ENCODE measurements at places on chromosomes 7 and 10. TPM values are rescaled to one million over a fixed set of nuclear protein-coding genes. Genes with fewer than 3 reads are reported as not detected.

DNA sequence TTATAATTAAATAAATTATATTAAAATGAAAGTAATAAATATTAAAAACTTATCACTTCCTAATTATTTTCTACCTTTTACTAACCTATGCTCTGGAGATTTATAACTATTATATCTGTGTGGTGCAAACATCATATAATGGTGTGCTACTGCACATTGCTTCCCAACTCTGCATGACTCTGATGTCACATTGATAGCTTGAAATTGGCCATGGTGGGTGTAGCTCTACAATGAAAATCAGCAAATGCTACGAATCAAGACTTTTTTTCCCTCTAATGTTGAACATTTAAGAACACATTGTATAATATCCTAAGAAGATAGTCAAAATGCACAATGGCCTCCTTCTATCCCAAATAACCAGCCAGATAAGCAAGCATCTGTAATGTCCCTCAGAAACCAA is 99.1 kb downstream of the ARMH3 start:
- no peak overlapping the region for H3K27ac ChIP-seq
- H3K36me3 ChIP-seq: peaks cover 31% of the 10 kb centered on the region
- no peak for DNase-seq
- no peaks in the 10 kb centered on the region for H3K27me3 ChIP-seq

- H3K27ac ChIP-seq: peak overlapping the region; percentile 76
- H3K4me1 ChIP-seq: peaks cover 59% of the 10 kb centered on the region
- H3K4me3 ChIP-seq: peak overlapping the region; percentile 64
- H3K36me3 ChIP-seq: peaks cover 32% of the 10 kb centered on the region
- H3K27me3 ChIP-seq: no peaks in the 10 kb centered on the region
Measured at GRCh38 chr7:135678612-135679575, 16.6 kb downstream of the STMP1 start.

Gene NUTM2B
- total RNA-seq: 0.43 TPM

- peaks cover 19% of the 10 kb centered on the region for H3K4me1 ChIP-seq
Measured at GRCh38 chr7:47647181-47647917, 65.4 kb upstream of the TNS3 start.

- no peak overlapping the region for H3K27ac ChIP-seq
- H3K27me3 ChIP-seq: no peaks in the 10 kb centered on the region
- DNase-seq: no peak
- H3K36me3 ChIP-seq: peaks cover 14% of the 10 kb centered on the region
- no peak overlapping the region for H3K4me3 ChIP-seq
Measured at GRCh38 chr7:24705461-24705954, 51.8 kb downstream of the GSDME start.

DNA sequence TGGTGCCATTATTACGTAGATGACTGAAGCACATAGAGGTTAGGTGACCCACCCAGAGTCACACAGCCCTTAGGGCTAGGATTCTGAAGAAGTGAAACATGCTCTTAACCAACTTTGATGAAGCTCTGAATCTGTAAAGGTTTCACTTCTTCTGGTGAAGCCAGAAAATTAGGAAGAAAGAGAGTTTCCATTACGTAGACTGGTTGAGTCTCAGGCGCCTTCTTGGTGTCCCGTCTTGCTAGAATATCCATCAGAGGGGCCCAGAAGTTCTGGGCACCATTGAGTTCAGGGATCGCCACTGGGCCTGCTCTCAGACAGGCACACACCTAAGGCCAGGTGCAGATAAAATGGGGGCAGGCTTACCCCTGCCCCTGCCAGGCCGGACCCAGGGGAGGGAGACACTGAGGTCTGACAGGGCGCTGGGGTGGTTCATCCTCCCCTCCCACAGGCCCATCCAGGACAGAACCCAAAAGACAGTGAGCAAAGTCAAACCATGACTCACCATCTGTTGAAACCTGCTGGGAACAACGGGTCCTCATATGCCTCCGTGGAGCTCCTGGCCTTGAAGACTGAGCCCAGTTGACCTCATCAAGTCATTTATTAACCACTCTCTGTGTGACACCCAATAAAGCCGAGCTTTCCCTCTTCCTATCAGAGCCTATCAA is 33.2 kb downstream of the DRGX start:
- H3K27me3 ChIP-seq: peaks cover 40% of the 10 kb centered on the region
- no peak overlapping the region for H3K4me3 ChIP-seq
- H3K36me3 ChIP-seq: no peaks in the 10 kb centered on the region

GRCh38 chr7:14846405-14846804 is 56.1 kb downstream of the DGKB start:
- H3K4me1 ChIP-seq: peaks cover 33% of the 10 kb centered on the region
- no peak overlapping the region for H3K27ac ChIP-seq
- no peak for DNase-seq
- H3K4me3 ChIP-seq: no peak overlapping the region
- H3K36me3 ChIP-seq: no peaks in the 10 kb centered on the region

Gene SFRP4
- not detected for total RNA-seq

GRCh38 chr7:3501671-3502070 is 200.6 kb downstream of the SDK1 start:
- no peak overlapping the region for H3K27ac ChIP-seq
- no peak for DNase-seq
- peaks cover 5% of the 10 kb centered on the region for H3K36me3 ChIP-seq

DNA sequence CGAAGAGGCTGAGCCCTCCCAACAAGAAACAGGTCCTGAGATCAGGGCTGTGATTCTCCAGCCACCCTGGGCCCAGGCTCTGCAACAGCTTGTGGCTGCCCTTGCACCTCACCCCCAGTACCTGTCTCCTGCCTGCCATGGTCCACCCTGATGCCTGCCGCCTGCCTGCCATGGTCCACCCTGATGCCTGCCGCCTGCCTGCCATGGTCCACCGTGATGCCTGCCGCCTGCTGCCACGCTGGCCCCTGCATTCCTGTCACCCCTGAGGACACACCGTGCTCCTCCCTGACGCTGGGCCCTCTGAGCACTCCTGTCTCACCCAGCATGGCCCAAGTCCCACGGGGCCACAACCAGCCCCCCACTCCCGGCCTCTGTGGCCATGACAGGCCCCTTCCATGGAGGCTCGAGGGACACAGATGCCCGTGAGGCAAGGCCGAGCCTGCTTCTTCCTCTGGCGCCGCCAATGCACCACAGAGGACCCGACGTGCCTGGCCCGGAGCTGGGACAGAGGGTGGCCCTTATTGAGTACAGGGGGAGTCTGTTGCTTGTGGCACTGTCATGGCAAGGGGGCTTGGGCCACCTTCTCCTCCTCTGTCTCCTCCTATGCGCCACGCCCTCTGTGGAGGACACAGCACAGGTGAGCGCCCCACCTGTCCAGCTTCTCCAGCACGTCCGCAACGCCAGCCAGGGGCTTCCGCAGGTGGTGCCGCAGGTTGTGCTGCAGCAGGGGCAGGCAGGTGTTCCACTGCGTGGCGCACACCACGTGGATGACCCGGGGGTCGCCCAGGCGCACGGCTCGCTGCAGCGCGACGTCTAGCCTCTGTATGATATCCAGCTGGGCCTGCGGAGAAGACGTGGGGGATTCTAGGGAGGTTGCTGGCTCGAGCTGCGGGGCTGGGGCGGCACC is 18.1 kb downstream of the CFAP46 start:
- DNase-seq: no peak
- no peaks in the 10 kb centered on the region for H3K27me3 ChIP-seq
- H3K36me3 ChIP-seq: no peaks in the 10 kb centered on the region
- no peak overlapping the region for H3K4me3 ChIP-seq
- no peaks in the 10 kb centered on the region for H3K4me1 ChIP-seq
- no peak overlapping the region for H3K27ac ChIP-seq

- H3K4me1 ChIP-seq: peaks cover 23% of the 10 kb centered on the region
- no peak overlapping the region for H3K4me3 ChIP-seq
- peaks cover 17% of the 10 kb centered on the region for H3K36me3 ChIP-seq
- DNase-seq: no peak
- no peak overlapping the region for H3K27ac ChIP-seq
- no peaks in the 10 kb centered on the region for H3K27me3 ChIP-seq
Measured at GRCh38 chr7:130821864-130822263, 87.9 kb upstream of the KLF14 start.

GRCh38 chr7:2786607-2787116 is 57.4 kb downstream of the GNA12 start:
- peaks cover 1% of the 10 kb centered on the region for H3K27me3 ChIP-seq
- no peak overlapping the region for H3K4me3 ChIP-seq
- H3K27ac ChIP-seq: no peak overlapping the region
- no peak for DNase-seq
- peaks cover 31% of the 10 kb centered on the region for H3K4me1 ChIP-seq

Gene MYOZ1
- 0.99 TPM for total RNA-seq

- H3K27ac ChIP-seq: no peak overlapping the region
- no peaks in the 10 kb centered on the region for H3K36me3 ChIP-seq
- no peak overlapping the region for H3K4me3 ChIP-seq
- H3K4me1 ChIP-seq: no peaks in the 10 kb centered on the region
- DNase-seq: no peak
Measured at GRCh38 chr7:29795696-29796580, 10.4 kb upstream of the WIPF3 start.

Gene EGFR
- total RNA-seq: 61.8 TPM

GRCh38 chr10:123415523-123415922 is 250.6 kb upstream of the GPR26 start:
- no peak overlapping the region for H3K27ac ChIP-seq
- no peaks in the 10 kb centered on the region for H3K36me3 ChIP-seq
- DNase-seq: no peak
- H3K4me1 ChIP-seq: no peaks in the 10 kb centered on the region
- no peaks in the 10 kb centered on the region for H3K27me3 ChIP-seq

GRCh38 chr7:55181762-55182161 is 162.9 kb downstream of the EGFR start:
- no peak for DNase-seq
- H3K36me3 ChIP-seq: peaks cover 51% of the 10 kb centered on the region
- no peak overlapping the region for H3K27ac ChIP-seq
- H3K4me3 ChIP-seq: no peak overlapping the region
- peaks cover 58% of the 10 kb centered on the region for H3K4me1 ChIP-seq

Gene ABCB4
- total RNA-seq: not detected

GRCh38 chr7:31853380-31853779 is 166.4 kb downstream of the PPP1R17 start:
- DNase-seq: no peak
- no peaks in the 10 kb centered on the region for H3K27me3 ChIP-seq
- H3K27ac ChIP-seq: no peak overlapping the region
- H3K4me3 ChIP-seq: no peak overlapping the region

GRCh38 chr7:83468251-83468739 is 180.6 kb downstream of the SEMA3E start:
- peak overlapping the region; percentile 88 for H3K27ac ChIP-seq
- H3K4me3 ChIP-seq: peak overlapping the region; percentile 70
- H3K27me3 ChIP-seq: peaks cover 23% of the 10 kb centered on the region
- no peaks in the 10 kb centered on the region for H3K36me3 ChIP-seq
- peaks cover 19% of the 10 kb centered on the region for H3K4me1 ChIP-seq
- peak; percentile 98 for DNase-seq

DNA sequence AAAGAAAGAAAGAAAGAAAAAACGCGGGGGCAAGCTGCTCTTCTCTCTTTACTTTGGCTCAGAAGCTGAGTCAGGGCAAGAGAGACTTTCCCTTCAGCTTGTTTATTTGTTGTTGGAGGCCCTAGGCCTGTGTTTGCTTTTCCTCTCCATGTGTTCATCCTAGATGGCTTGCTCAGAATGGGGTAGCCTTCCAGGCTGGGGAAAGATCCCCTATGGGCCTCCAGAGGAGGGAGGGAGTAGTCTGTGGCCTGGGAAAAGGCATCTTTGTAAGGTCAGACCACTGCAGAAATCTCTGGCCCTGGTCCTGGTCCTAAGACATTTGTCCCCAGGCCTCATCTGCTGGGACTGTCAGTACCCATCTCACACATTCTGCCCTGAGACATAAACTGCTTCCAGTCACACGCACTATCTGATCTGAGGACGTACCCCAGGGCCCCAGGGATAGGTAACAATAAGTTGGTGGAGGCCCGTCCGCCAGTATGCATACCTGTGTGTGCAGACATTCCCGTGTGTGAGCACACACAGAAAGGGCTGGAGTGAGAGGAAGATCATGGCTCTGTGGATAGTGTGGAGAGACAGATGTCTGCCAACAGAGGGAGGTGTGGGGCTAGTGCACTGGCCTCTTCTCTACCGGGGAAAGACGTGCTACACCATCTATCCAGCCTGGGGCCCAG is 4.9 kb upstream of the SCD start:
- DNase-seq: peak; percentile 52
- no peak overlapping the region for H3K27ac ChIP-seq
- no peaks in the 10 kb centered on the region for H3K36me3 ChIP-seq
- H3K27me3 ChIP-seq: peaks cover 23% of the 10 kb centered on the region

DNA sequence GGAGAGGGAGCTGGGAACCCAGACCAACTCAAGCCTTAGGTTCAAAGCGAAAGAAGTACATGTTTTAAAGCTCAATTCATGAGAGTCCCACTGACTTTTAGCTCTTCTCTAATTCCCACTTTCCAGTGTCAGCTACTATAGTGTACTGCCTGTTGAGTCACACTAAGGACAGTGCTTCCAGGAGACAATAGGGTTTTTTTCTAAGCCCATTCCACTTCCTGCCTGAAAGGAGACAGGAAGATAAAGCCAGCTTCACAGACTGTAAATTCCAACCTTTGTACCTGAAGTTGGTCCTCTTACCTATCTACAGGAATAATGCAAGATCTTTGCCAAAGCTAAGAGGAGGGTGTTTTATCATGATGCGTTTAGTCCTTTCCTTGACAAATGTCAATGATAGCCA is 4.4 kb downstream of the MSRB2 start:
- no peaks in the 10 kb centered on the region for H3K27me3 ChIP-seq
- no peak overlapping the region for H3K4me3 ChIP-seq
- peaks cover 31% of the 10 kb centered on the region for H3K4me1 ChIP-seq
- H3K27ac ChIP-seq: no peak overlapping the region

DNA sequence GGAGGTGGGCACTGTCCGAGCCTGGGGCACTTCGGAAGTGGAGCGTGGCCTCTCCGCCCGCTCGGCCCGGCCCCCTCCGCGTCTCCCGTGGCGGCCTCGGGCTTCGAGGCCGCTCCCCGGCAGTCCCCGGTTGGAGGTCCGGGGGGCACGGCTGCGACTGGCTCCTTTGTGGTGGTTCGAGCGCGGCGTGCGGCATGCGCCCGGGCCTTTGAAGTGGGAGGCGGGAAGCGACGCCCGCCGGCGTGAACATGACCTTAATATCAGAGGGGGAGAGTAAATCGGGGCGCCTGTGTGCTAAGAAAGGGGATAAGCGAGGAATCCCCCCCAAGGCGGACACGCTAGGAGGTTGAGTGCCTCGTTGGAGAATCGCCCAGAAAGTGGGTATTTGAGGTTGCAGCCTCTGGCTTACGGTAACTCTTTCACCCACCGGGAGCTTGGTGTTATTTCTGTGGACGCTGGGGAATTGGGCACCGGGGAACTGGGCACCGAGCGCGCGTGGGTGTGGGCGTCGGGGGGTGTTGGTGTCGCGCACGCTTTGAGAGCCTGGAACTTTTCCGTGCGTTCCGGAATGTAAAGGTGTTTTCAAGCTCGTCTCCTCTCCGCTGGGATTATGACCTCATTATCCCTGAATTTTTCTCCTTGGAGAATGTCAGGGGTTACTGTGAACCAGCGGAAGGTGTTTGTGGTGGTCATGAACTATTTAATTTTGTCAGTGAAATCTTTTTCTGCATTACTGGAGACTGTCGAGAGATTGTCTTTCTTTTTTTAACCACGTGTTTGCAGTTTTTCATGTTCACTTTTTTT is 660 bp downstream of the SUV39H2 start:
- H3K27ac ChIP-seq: peak overlapping the region; percentile 86
- peaks cover 28% of the 10 kb centered on the region for H3K4me1 ChIP-seq
- DNase-seq: no peak
- H3K4me3 ChIP-seq: peak overlapping the region; percentile 96

GRCh38 chr7:120988591-120989256 is at the start of gene CPED1:
Gene CPED1 (plus strand): TSS chr7:120988711. CDS start chr7:120989622, 911 bp downstream.
- peaks cover 2% of the 10 kb centered on the region for H3K27me3 ChIP-seq
- peak within 1 kb of the TSS; percentile 88 for H3K27ac ChIP-seq

- peaks cover 32% of the 10 kb centered on the region for H3K4me1 ChIP-seq
- peaks cover 15% of the 10 kb centered on the region for H3K27me3 ChIP-seq
- H3K36me3 ChIP-seq: peaks cover 5% of the 10 kb centered on the region
- H3K27ac ChIP-seq: no peak overlapping the region
- DNase-seq: peak; percentile 28
Measured at GRCh38 chr10:2985729-2986232, 81.6 kb upstream of the PFKP start.
